Skin of body (tissue), 3 donors: ENCODE measurements at places on chromosomes 7 and 10.
A peak's percentile ranks its signal among the peaks of the same experiment; 100 is the strongest.

- DNase-seq, result no peak
Observed at GRCh38 chr7:17120756-17121155, 177.7 kb upstream of the AHR start.

DNA sequence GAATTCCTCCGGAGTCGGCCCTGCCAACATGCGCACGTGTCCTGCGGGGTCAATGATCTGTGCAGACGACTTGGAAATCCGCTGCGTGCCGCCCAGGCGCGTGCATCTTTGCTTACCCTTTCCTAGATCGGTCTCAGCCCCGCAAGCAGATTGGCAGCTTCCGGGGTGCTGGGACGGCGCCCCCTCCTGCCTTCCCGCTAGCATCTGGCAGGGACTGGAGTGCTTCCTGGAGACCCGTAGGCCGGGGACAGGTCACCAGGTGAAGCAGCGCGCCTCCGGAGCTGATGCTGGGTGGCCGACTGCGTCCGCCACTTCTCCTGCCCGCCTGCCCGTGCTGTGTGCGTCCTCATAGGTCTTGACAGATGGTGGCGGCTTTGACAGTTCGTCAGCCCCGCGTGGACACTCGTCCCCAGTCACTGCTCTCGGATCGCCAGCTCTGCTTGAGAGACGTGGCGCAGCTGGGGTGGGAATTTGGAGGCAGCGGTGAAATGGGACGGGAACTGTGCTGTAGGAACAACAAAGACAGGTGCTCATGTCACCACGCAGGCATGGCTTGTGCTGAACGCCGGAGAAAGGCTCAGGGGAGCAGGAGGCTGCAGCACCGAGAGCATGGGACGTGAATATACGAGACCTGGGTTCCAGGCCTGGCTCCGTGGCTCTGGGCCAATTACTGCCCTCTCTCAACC is 21.9 kb upstream of the KCNK18 start:
- DNase-seq, result no peak

GRCh38 chr10:52488606-52489485 is 174.8 kb downstream of the DKK1 start:
- DNase-seq, result peak; percentile 19

- no peak for DNase-seq
Observed at GRCh38 chr10:108069096-108069495, 904.6 kb upstream of the SORCS1 start.

- peak; percentile 23 for DNase-seq
Observed at GRCh38 chr10:31745612-31746376, 182.8 kb downstream of the ARHGAP12 start.

DNA sequence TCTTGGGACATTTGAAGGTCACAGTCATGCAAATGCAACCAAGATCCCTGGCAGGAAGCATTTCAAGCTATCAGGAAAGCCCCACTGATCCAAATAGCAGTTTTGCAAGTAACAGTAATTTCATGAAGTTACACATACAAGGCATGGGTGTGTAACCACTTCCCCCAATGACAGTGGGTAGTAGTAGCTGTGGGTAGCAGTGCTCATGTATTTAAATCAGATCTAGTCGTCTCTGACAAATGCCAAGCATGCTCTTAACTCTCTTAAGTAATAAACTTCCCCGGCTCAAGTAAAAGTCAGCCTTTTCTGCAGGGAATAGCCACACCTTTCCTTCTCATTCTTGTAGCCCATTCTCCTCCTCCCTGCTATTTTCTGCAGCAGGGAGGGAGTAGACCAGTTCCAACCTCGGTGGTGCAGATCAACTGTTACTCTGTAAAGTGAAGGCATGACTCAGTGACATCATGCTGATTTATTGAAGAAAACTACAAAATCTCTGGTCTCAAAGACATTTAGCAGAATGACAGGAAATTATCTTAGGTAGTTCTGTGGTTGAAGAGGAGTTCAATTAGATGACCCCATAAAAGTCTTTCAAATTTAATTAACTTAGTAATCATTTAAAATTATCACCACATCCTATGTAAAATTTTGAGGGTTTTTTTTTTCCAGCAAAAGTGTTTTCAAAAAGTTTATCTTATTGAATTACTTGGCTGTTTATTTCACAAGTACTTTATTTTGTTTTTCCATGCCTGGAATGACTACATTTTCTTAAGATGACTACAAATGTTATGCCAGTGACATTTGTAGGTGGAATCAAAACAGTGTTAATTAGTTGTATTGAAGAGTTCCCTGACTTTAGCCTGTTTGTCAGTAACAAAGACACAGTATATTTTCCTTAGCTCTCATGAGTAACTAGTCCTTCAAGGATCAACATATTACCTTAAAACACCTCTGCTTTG is 568.3 kb downstream of the INHBA start:
- DNase-seq, result no peak

GRCh38 chr10:64033711-64034110 is 512.5 kb downstream of the REEP3 start:
- no peak for DNase-seq

DNA sequence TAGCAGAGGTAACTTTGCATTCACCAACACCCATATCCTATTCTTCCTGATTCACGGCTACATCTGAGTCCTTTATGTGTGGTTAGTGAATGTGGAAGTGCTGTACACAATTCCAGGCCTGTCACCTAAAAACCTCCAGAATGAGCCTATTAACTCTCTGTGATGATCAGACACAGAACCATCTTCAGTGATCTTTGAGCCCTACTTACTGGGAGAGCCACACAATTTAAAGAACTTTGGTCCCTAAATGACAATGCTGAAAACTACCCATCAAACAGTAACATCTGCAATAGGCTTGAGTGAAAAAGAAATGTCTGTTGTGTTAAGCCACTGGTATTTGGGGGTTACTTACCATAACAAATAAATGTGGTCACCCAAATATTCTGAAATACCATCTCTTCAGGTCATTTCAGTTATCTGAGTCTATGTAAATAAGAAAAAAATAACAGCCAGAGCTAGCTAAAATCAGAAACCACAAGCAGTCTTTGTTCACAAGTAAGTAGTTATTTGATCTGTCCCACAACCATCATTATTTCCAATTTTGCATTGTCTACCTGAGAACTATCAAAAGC is 145.7 kb downstream of the HGF start:
- DNase-seq, result no peak

- no peak for DNase-seq
Observed at GRCh38 chr10:33569702-33570101, 235.2 kb upstream of the NRP1 start.

GRCh38 chr10:132712743-132713142 is 73.2 kb downstream of the NKX6-2 start:
- no peak for DNase-seq

GRCh38 chr7:36300696-36301350 is 88.8 kb upstream of the ANLN start:
- no peak for DNase-seq

GRCh38 chr10:113463777-113464176 is 89.1 kb upstream of the HABP2 start:
- peak; percentile 38 for DNase-seq

- peak; percentile 87 for DNase-seq
Observed at GRCh38 chr7:17516771-17517170, 218.3 kb downstream of the AHR start.

DNA sequence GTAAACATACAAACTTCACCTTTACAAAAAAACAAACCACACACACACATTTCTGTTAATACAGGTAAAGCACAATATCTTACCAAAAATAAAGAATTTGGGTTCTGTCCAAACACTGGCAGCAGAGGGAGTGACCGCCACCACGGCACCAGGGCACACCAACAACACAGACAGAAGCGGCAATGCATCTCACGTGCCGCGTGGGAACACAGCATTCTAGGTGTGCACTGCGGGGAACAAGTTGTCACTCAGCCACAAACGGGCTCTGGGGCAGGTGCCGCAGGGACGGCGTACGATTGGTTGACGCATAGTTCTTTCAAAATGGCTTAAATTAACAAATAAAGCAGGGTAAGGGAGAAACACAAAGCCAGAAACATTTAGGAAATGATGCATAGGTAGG is 22.3 kb downstream of the PDGFA start:
- no peak for DNase-seq

- DNase-seq, result no peak
Observed at GRCh38 chr10:93106631-93107072, 33.0 kb downstream of the CYP26A1 start.

- no peak for DNase-seq
Observed at GRCh38 chr10:15124908-15125307, 27.8 kb downstream of the RPP38 start.

GRCh38 chr7:120060281-120060680 is 212.7 kb upstream of the KCND2 start:
- DNase-seq, result no peak

DNA sequence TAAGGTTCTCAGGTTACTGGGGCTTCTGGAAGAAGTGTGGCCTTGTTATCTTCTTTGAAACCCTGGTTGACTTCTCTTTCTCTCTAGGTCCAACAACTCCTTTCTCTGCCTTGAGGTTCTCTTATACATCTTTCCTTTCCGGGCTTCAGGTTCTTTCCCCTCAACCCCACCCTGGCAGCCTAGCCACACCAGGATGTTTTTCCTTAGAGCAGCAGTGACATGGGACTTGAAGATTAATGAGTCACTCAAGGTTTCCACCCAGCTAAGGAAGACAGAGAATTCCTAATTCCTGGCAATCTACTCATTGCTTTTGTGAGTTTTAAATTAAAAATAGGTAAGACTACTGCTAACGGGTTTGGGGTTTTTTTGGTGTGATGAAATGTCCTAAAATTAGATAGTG is 121.8 kb upstream of the HPS1 start:
- no peak for DNase-seq

GRCh38 chr7:140923358-140924006 is 1.2 kb downstream of the BRAF start:
- peak; percentile 60 for DNase-seq

DNA sequence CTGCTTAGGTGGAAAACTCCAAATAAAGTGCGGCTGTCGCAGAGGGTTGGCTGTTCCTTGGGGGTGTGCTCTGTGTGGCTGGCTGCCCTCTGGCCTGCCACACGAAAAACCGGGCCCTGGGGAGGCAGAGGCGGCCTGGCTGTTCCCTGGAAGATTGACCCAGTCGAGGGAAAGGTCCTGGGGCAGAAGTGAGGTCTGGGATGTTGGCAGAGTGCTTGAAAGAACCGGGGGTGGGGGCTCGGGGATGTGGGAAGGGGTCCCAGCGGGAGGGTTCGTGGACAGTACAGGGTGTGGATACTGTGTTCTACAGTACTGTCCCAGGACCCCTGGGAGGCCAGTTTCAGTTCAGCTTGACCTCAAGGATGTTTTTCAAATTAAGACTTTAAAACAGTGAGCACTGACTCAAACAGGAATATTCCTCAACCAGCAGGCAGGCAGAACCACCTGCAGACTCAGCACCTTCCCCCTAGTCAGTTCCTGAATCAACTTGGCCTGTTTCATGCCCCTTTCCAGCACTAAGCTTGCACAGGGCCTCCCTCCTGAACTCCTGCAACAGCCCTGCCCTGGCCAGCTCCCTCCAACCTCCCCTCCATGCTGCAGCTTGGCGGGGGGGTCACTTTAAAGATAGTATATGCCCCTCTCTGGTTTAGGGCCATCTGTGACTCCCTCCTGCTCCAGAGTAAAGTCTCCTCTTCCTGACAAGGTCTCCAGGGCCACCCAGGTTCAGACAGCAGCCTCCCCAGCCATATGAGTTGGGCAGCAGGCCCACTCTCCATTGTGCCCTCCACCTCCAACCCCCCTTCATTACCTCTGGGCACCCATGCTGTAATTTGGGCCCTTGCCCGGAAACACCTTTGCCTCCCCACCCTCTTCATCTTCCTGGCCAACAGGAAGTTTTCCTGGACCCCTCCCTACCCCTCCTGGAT is 3.2 kb upstream of the ATP6V1F start:
- no peak for DNase-seq

- DNase-seq, result no peak
Observed at GRCh38 chr7:116836048-116836447, 26.3 kb upstream of the CAPZA2 start.

DNA sequence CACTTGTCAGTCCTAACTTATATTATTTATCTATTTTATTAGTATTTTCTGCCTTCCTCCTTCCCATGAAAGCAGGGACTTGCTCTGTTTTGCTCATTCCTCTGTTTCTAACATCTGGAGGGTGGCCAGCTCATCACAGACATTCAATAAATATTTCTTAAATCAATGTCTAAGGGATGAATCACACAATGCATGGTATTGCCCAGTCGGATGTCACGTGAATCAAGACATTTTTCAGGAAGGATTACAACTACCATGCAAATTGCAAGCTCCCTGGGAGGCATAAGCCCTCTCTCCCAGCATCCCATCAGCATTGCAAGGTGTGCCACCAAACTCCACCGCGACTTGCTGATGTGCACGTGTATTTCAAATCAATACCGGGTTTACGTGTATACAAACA is 146.6 kb upstream of the RNF32 start:
- no peak for DNase-seq

GRCh38 chr10:75972491-75973276 is 541.3 kb downstream of the LRMDA start:
- peak; percentile 21 for DNase-seq

DNA sequence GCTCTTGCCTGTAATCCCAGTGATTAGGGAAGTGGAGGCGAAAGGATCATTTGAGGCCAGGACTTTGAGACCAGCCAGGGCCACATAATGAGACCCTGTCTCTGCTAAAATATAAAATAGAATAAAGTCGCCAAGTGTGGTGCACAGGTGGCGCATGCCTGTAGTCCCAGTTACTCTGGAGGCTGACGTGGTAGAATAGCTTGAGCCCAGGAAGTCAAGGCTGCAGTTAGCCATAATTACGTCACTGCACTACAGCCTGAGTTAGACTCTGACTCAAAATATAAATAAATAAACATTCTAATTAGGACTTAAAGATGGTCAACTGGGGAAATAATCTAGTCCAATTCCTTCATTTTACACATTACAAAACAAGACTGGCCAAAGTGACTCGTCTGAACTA is 768 bp downstream of the CHCHD2 start:
- DNase-seq, result no peak

DNA sequence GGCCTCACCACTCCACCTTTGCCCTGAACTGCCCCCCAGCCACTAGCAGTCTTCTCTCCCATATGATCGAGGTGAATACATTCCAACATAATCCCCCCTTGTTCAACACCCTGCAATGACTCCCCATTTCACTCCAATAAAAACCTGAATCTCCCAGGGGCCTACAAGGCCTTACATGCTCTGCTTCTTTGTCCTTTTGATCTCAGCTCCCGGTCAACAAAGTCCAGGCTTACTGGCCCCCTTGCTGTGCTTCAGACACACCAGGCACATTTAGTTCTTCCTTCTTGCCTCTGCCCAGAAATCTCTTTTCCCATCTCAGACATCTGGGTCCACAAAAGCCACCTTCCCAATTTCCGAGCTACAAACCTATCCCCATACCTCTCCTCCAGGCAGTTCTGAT is 14.0 kb downstream of the MET start:
- DNase-seq, result no peak

DNA sequence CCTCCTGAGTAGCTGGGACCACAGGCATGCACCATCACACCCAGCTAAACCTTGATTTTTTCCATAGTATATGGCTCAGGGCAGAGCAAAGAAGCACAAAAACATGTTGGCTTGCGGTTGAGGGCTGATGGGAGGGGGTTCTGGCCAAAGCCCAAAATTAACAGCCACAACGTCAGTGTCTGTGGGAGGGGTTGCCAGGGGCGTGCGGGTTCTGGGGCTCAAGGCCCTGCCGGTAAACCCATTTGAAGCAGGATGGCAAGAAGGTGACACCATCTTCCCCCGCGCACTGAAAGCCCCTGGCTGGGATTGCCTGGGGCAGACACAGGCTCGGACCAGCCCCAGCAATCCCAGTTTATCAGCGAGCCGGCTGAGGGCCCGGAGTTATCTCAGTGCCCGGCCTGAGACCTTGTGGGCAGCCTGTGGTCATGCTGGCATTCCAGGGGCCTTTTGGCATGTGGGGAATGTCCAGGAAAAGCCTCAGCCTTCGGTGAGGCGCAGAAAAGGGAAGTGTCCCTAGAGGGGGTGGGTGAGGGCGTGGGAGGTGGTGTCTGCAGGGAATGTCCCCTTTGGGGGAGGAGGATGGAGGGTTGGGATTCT is 167.7 kb upstream of the TNRC18 start:
- no peak for DNase-seq
